ENCODE measurements at places on chromosomes 1 and 21.

DNA sequence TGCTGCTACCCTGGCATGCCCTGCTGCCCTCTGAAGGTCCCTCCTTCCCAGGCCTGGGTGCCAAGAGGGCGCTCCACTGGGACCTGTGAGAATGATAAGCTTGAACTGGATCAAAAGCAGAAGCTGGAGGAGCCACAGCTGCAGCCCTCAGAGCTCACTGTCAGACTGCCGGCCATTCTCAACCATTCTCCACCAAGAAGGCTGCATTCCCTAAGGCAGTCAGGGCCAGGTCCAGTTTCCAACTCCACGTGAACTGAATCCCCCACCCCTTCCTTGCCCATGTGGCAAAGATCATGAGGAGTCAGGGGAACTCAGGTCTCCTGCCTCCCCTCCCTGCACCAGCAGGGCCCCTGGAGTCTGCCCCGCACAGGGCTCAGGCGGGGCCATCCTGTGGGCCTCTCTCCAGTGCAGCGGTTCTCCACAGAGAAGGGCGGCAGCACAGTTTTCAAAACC is 19.5 kb downstream of the SLC1A7 start:
- no peak for DNase-seq

DNA sequence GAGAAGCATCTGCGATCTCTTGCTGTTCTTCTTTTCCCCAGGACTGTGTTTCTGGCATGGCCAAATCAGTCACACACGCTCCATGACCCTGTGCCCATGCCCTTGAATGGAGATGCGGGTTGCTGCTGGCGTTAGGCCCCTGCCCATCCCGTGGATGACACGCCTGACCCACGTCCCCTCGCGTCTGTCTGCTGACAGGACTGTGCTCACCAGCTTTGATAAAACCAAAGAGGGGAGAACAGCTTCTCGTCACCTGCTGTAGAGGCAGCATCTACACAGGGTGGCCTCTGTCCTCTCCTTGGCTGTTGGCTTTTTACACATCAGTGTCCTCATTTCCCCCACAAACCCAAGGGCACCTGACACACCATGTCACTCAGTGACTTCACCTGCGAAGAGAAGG is 6.9 kb downstream of the MT1HL1 start:
- DNase-seq = no peak

GRCh38 chr1:89812992-89813391 is 7.8 kb upstream of the LRRC8D start:
- DNase-seq = no peak

DNA sequence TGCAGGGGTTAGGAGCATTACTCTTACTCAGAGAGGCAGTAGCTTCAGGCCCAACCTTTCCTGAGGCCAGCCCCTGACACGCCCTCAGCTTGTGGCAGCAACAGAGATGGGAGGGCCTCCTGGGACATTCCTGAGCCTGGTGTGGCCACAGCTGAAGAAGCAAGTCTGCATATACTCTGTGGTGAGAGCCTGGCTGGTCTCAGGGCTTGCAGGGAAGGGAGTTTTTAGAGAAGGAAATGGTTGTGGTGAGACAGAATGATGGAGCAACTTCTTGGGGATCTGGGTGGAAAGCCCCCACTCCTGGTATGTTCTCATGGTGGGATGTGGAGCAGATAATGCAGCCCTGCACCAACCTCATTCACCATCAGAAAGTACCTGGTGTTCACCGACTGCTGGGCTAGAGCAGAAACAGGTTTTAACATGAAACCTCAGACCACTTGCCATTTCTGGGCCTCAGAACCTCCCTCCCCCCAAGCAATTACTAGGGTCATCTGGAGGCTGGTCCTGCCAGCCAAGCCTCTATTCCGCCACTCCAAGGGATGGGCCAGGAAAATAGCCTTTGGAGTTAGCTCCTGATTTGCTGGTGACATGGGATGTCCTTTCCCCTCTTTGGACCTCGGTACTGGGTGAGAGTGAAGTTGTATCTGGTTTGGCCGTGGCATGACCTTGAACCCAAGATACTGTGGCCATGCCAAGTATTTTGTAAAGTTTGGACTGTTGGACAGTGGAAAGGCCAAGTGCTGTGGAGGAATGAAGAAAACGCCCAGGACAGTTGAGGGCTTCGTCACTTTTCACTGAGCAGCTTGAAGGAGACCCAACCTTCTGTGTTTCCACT is 28.1 kb upstream of the RNF19B start:
- peak; percentile 77 for DNase-seq

GRCh38 chr1:4170548-4171340 is 270.7 kb upstream of the C1orf174 start:
- no peak for DNase-seq

GRCh38 chr1:171545523-171545922 is 60.2 kb downstream of the PRRC2C start:
- DNase-seq = no peak

DNA sequence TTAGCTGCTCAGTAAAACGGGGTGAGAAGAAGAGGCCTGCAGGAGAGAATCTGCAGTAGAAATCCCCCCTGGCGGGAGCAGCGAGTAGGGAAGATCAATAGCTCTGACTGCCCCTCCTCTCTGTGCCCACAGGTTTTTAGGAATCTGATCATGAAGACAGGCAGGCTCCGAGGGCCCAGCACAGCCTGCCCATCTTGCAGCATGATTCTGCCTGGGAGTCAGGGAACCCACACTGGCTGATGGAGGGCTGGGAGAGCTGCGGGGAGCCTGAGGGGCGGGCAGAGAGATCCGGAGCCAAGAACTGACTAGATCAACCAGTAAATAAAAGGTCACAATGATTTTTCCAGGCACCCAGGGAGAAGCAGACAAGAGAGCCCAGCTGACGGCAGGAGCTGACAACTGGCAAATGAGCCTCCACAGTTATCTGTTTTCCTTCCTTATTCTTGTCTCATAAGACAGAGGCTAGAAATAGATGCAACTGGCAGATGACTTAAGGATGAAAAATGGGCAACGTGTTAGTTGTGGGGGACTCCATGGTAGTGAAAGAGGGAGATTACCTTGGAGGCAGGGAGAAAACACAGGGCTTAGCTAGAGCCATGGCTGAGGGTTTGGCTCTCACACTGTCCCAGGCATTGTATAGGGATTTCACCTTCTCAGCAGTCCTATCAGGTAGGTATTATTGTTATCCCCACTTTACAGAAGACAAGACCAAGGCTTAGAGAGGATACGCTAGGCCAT is 116.2 kb downstream of the PLXNA2 start:
- no peak for DNase-seq

DNA sequence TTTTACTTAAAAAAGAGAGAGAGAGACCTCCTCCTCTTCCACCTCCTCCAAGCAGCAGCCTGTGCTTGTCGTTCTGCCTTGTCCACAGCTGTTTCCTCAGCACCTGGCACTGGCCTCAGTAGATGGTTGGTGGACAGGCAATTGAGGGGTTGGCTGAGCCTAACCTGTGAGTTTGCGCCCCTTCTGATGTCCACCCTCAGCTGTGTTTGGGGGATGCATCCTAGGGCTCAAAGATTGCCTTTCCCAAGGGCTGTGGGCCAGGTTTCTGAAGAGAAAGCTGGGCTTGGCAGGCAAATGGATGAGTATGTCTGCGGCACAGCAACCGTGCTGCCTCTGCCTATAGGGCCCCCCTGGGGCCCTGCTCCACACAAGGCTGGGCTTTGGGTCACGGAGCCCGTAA is 35.1 kb upstream of the KDM4A start:
- DNase-seq = no peak

DNA sequence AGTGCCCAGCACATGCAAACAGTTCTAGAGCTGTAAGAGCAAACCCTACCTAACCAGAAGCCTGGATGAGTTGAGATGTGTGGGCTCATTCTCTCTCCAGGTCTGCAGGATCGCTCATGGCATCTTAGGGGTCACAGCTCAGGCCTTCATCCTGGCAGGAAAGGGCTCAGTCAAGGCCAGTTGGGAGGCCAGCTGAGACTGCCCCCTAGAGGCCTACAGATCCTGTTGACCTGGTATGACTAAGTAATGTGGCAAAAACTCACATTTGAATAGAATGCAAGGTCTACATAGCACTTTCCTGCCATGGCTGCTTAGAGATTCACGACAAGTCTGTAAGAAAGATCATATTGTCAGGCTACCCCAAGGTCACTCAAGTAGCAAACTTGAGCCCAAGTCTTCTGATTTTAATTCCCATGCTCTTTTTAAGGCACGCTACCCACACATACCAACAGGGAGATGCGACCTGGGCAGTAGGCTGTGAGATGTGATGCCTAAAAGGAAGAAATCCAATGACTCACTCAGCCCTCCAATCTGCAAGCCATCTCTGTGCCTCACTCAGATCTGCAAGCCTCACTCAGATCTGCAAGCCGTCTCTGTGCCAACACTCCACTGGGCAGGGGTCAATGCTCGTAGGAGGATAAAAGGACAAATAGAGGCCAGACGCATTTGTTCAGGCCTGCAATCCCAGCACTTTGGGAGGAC is 5.1 kb upstream of the CAPN8 start:
- DNase-seq = no peak

- no peak for DNase-seq
Measured at GRCh38 chr1:184753117-184753516, 1.5 kb downstream of the EDEM3 start.

DNA sequence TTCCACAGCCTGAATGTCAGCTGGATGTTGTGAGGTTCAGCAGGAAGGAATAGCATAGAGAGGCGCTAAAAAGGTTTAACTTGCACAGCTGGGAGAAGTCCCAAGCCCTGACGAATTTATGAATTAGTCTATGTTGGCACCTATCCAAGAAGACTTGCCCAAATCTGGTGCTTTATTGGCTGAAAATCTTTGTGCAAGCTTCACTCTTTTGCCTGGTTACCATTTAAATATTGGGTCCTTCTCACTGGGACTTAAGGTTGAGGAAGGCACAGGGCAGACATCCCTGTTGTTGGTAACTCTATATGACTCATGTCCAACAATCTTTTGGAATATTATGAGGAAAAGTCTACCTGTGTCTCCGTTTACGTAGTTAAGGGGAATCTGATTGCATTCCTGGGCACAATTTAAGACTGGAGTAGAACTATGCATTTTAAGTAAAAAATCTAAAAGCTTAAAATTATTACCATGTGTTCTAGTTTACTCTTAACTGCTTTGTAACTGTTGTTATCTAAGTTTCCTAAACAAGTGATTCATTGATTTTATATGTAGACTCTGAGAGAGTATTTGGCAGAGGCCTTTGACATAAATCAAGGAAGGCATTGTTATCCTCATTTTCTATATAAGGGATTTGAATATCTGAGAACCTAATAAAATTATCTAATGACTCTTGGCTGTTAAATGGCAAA is 181.7 kb upstream of the DPYD start:
- no peak for DNase-seq

DNA sequence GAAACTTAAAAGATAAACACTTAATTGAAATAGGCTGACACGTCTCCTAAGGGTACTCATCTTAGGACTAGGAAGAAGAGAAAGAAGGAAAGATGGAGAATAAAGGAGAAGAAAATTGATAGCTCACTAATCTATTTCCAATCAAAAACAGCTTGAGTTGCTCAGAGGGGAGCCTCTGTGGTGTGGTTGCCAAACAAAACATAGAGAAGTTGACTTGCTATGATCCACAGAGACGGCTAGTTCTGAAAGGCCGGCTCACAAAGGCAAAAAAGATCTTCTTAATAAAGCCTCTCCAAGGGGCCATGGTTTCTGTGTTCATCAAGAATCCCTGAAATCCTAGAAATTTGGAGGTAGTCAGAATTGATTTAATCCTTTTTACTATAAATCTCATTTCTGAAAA is 644.1 kb downstream of the LMO4 start:
- DNase-seq = no peak

GRCh38 chr21:39073717-39074116 is 109.5 kb downstream of the PSMG1 start:
- DNase-seq = no peak

DNA sequence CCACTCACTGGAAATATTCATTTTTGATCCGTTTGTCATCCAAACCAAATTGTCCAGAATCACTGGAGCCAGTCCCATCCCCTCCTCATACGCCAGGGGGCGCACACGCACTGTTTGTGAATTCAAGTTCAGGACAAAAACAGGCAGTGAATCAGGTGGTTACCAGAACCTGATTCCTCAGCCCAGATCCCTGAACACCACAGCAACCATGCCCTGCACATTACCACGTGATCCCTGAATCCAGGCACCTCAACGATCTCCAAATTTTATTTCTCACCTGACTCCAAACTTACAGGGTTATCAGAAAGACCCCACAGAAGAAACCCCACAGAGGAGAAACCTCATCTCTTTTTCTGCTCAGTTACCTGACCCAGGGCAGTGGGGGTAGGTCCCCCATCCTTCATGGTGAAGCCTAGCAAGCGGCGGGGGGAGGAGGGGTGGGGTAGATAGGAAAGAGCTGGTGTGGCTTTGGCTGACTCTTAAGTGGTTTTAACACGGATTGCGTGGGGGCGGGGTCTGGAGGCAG is 1.4 kb upstream of the PTPRF start:
- DNase-seq = peak; percentile 66

DNA sequence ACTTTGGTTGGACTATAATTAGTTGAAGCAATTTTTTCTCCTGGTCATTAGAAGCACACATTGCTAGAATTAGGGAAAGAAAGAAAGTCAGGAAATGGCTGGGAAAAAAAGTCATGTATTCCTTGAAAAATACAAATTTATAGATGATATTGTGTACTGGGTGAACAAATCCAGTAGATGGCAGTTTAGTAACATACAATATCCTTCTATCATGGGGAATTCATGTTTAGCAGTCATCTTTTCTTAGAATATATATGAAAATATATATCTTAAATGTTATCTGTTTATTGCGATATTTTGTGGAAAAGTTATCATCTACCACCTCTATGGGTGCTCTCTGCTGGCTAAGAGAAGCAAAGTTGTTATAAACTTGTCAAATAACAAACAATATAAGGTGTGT is 13.1 kb upstream of the ZRANB2 start:
- DNase-seq = no peak

GRCh38 chr1:30762930-30763650 is 5.5 kb upstream of the LAPTM5 start:
- DNase-seq = no peak

DNA sequence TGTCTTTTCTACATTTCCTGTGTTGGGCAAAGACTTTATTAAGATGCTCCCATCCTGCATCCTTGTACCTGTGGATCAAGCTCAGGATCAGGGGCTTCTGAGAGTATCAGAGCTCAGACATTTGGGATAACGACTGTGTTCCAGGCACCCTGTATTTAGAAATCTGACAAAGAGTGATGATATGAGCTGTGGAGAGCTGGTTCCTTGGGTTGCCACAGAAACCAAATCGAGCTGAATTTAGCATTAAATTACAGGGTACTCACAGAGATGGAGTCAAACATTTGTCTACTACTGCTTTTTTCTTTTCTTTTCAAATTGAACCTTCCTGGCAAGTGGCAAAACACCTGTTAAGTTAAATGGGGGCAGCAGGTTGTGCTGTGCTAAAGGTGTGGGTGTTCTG is 110.6 kb downstream of the XCL2 start:
- no peak for DNase-seq

- no peak for DNase-seq
Measured at GRCh38 chr1:228870041-228870713, 134.9 kb downstream of the RHOU start.

Measured in KG1 (cell line).